ENCODE measurements at places on chromosomes 11 and 22. TPM values are rescaled to one million over a fixed set of nuclear protein-coding genes. Genes with fewer than 3 reads are reported as not detected.

Gene CXCR5
- not detected for total RNA-seq

DNA sequence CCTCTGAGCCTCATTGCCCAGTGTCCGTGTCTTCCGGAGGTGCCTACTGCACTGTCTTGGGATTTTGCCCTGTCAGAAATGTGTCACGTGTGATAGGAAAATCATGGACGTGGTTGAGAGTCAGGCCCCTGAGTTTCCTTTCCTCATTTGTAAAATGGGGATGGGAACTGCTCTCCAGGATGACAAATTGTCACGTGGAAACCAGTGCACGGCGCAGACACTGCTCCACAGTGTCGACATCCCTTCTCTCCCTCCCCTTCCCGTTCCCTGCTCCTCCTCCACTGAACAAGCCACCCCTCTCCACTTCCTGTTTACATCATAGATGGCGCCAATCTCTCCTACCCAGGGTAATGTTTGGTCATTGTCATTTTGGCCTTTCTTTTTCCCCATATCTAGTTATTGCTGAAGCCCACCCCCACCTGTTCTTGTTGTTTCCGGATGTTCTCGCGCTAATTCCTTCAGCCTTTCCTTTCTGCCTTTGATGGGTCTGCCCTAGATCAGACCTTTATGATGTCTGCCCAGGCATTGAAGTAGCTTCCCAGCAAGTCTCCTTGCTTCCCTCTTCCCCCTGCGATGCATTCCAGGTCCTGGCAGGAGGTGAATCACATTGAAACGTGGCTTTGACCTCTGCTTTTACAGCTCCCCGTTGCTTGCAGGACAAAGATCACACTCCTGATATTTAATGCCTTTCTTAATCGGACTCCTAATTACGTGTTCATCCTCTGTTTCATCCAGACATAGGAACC lies 91.8 kb downstream of the TBC1D22A start:
- no peak for DNase-seq

GRCh38 chr11:7637447-7638157 lies 35.7 kb downstream of the CYB5R2 start:
- no peak for DNase-seq

Gene CEP126
- total RNA-seq = 3.9 TPM

DNA sequence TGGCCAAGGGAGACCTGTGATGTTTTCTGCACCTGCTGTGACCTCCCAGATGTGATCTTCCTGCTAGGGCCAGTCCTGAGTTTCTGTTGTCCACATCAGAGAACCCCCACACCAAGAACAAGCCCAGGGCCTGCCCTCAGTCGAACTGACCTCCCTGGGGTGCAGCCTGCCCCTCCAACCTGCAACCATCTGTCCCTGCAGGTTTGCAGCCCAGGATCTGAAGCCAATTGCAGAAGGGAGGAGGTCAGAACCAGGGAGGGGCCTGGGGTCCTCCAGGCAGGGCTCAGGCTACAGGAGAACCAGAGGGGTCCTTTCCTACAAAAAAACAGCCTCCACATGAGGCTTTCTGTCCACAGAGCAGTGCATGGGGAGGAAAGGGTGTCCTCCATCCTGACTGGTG lies 807 bp downstream of the TRIM3 start:
- peak; percentile 59 for DNase-seq

Gene IFTAP
- 31.2 TPM for total RNA-seq

DNA sequence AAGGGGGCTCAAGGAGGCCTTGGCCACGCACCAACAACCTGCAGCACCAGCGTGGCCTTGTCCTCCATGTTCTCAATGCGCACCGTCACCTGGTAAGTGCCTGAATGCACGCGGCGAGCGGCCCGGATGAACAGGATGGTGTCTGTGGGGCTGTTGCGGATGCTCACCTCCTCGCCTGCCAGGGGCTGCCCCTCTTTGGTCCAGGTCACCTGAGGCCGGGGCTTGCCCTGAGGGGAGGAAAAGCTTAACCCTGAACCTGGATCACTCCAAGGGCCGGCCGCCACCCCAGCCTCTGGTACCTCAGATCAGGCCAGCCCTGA lies 19.0 kb downstream of the MYBPC3 start:
- no peak for DNase-seq

DNA sequence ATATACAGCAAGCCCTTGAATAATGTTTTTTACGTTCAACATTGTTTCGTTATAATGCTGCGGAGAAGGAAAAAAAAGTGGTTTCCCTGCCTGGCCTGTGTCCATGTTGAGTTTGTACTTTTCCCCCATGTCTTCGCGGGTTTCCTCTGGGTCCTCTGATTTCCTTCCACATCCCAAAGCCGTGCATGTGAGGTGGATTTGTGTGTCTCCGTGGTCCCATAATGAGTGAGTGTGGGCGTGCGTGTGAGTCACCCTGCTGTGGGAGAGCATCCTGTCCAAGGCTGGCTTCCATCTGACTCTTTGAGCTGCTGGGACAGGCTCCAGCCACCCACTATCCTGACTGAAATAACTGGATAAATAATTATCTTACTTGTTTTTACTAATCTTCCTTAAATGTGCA lies 29.6 kb upstream of the SNX19 start:
- DNase-seq = no peak

GRCh38 chr11:79084382-79084781 lies 356.4 kb downstream of the TENM4 start:
- no peak for DNase-seq

DNA sequence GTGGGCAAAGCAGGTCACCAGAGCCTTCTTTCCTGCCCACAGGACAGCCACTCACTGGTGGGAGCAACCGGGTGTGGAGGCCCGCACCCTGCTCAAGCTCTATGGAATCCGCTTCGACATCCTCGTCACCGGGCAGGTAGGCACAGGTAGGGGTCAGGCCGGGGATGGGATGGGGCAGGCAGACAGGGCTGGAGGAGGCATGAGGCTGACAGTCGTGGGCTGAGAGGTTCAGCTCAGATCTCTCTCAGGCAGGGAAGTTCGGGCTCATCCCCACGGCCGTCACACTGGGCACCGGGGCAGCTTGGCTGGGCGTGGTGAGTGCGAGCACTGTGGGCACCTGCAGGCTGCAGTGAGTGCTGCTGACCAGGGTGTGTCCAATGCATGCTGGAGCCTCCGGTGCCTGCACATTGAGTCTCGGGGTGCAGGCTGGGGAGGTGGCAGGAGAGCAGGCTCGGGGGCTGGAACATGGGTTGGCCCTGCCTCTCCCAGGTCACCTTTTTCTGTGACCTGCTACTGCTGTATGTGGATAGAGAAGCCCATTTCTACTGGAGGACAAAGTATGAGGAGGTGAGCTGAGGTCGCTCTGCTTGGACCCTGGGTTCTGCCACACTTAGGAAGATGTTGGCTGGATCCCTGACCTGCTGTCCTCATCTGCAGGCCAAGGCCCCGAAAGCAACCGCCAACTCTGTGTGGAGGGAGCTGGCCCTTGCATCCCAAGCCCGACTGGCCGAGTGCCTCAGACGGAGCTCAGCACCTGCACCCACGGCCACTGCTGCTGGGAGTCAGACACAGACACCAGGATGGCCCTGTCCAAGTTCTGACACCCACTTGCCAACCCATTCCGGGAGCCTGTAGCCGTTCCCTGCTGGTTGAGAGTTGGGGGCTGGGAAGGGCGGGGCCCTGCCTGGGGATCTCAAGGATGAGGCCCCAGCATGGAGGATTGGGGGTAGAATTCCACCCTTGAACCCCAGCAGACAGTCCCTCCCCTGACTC lies 6.3 kb downstream of the SLC7A4 start:
- no peak for DNase-seq

DNA sequence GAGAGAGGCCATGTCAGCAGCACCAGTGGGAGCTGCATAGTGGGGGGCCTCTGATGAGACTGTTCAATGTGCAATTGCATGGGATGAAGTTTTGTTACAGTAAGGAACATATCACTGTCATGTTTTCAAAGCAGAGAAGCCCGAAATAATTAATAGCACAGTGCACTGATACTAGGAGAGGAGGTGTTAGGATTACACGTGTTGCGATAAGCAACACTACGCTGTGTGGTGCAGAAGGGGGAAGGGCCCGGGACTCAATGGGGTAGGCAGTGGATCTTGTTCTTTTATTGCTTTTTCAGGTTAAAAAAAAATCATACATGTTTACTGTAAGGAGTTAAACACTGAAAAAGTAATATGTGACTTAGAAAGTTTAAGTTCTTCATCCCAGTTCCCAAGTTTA lies 29.2 kb downstream of the TCIRG1 start:
- DNase-seq = no peak

Gene NAALADL1
- total RNA-seq = 1.6 TPM

GRCh38 chr22:23237201-23237798 lies 57.0 kb downstream of the BCR start:
- DNase-seq = peak; percentile 83

GRCh38 chr11:24932110-24933000 lies 435.5 kb downstream of the LUZP2 start:
- no peak for DNase-seq

DNA sequence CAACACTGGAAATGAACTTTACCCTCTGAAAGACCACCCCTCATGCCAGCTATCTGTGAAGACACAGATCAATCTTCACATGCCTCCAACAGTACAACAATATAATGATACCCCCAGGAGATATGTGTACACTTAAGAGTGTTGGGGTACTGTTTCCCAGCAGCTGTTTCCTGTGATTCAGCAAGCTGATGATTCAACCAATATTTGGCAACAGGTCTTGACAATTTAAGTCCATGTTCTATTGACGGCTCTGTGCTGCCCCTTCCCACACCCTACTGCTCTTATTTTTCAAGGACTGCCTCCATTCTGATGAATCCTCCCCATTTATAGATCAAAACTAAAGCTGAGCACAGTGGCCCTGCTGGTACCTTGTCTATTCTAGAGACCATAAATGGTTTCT lies 6.6 kb downstream of the SNX19 start:
- DNase-seq = no peak

Gene TSGA10IP
- not detected for total RNA-seq

- no peak for DNase-seq
Measured at GRCh38 chr11:2398664-2399355, 1.7 kb upstream of the TSSC4 start.

- no peak for DNase-seq
Measured at GRCh38 chr11:10716122-10716521, 22.6 kb upstream of the IRAG1 start.

Gene C1QTNF5
- 0.32 TPM for total RNA-seq

Gene LINC01488
- total RNA-seq = not detected

Gene AIFM3
- 0.64 TPM for total RNA-seq

DNA sequence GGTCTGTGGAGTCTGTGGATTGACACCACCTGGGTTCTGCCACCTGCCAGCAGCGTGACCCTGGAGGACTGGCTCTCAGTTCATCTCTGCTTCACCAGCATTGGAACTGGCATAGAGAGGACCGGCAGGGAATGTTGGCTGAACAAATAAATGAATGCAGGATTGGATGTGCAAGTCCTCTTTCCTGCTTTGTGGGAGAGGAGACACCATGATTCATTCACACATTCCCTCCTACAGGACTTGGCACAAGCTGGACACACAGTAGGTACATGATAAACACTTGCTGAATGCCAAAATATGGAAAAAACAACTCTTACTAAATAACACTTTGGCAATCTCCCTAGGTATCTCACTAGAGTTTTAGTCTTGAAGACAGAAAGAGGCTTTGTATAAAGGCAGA lies 116.6 kb upstream of the NARS2 start:
- DNase-seq = no peak

Gene INS
- not detected for total RNA-seq

Gene NRGN
- total RNA-seq = 28.9 TPM
